Activated CD8-positive, alpha-beta T cell treated with anti-CD3 and anti-CD28 coated beads for 36 hours (primary cell): ENCODE measurements at places on chromosomes 3 and 15. TPM values are rescaled to one million over a fixed set of nuclear protein-coding genes. Genes with fewer than 3 reads are reported as not detected.

DNA sequence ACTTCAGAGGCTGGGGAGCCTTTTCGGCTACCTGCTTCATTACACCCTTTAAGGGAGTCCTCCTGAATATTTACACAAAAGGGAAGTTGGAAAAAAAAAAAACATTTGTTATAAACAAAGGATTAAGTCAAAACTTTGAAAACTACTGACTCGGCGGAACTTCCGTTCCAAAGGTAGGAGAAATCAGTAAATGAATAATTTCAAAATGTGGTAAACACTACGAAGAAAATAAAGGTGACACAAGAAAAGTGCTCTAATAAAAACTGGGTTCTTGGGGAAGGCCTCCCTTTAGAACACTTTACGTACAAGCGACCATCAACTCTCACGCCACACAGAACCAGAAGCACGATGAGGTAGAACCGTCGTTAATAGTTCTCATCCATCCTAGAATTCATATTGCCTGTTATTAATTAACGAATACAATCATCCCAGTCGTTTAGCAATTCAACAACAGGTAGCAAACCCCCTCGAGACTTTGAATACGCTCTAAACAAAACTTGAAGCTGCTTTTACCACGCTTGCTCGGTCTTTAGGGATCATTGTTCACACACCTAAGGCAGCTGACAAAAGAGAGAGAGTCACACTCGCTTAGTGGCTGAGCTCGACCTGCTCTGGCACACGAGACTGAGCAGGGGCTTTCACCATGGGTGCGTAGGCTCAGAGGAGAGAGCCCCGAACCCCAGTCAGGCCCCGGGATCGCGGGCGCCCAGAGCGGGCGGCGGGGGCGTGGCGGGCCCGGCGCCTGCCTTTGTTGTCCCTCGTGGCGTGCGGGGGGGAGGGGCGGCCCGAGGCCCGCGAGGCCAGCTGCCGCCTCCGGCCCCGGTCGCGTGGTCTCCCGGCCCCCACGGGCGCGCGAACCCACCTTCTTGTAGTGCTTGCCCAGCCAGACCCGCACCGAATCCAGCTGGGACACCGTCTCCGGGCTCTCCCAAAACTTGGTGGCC is 680 bp downstream of the SMARCC1 start:
- H3K4me1 ChIP-seq, result peaks cover 18% of the 10 kb centered on the region
- H3K4me3 ChIP-seq, result peak overlapping the region; percentile 97
- H3K27ac ChIP-seq, result peak overlapping the region; percentile 96

RPS17 gene
- total RNA-seq, result 3,069 TPM

THRB gene
- not detected for total RNA-seq

DNA sequence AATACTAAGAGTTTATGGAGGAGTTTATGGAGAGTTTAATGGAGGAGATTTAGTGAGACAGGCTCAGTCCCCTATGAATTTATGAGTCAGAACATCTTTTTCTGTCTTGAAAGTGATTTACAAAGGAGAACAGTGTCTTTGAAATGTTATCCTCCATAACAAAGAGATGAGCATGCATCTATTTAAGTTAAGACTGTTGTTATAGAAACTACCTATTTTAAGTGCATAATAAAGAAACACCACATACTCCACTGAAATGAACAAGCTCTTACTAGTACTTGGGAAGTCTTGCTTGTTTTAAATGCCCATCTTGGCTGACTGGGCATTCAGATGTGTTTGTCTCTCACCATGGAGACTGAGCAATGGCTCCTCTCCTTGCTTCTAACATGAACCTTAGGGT is 118.7 kb upstream of the ACP3 start:
- peaks cover 5% of the 10 kb centered on the region for H3K27me3 ChIP-seq
- H3K4me1 ChIP-seq, result no peaks in the 10 kb centered on the region
- DNase-seq, result no peak

FGF7 gene
- not detected for total RNA-seq

GRIP2 gene
- total RNA-seq, result not detected

GRCh38 chr3:17032407-17033034 is 147.8 kb downstream of the PLCL2 start:
- H3K36me3 ChIP-seq, result peaks cover 6% of the 10 kb centered on the region
- peaks cover 75% of the 10 kb centered on the region for H3K4me1 ChIP-seq
- no peak overlapping the region for H3K4me3 ChIP-seq
- H3K27ac ChIP-seq, result no peak overlapping the region
- DNase-seq, result no peak

HTR3E gene
- not detected for total RNA-seq

DNA sequence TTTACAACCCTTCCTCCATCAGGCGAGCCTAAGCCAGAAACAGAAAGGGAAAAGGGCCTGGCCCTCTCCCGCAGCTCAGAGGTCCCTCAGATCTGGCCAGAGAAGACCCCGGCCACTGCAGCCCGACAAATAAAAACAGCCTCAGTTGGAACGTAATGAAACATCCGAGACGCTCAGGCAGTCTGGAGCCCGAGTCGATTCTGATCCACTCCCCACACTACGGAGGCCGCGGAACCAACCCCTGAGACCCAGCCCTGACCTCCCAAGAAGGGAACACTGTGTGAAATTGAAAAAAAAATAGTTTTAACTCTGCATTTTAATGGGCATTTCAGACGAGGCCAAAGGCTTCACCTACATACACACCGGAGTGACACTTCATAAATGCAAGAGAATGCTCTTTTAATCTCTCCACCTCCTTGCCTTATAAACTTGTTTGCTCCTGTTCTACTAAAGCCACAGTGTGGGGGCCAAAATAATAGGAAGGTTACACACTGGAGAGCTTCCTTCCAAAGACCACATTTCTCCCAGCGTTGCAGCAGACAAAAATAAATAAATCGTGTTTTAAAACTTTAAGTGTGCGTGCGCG is 3.7 kb downstream of the MEIS2 start:
- peaks cover 34% of the 10 kb centered on the region for H3K4me1 ChIP-seq
- H3K4me3 ChIP-seq, result no peak overlapping the region
- peaks cover 4% of the 10 kb centered on the region for H3K36me3 ChIP-seq
- H3K27me3 ChIP-seq, result peaks cover 75% of the 10 kb centered on the region
- no peak overlapping the region for H3K27ac ChIP-seq

KBTBD8 gene
- total RNA-seq, result 10.9 TPM

GRCh38 chr15:41401904-41402267 is 410 bp downstream of the NDUFAF1 start:
- H3K27me3 ChIP-seq, result no peaks in the 10 kb centered on the region
- DNase-seq, result no peak
- H3K4me1 ChIP-seq, result peaks cover 12% of the 10 kb centered on the region
- H3K36me3 ChIP-seq, result no peaks in the 10 kb centered on the region

C3orf20 gene
- 0.20 TPM for total RNA-seq
